Neural progenitor cell (in vitro differentiated cells): ENCODE measurements at places on chromosomes 4 and X. TPM values are rescaled to one million over a fixed set of nuclear protein-coding genes. Genes with fewer than 3 reads are reported as not detected.

GRCh38 chr4:157291071-157291470 lies 70.5 kb downstream of the GRIA2 start:
- DNase-seq: peak; percentile 14

DNA sequence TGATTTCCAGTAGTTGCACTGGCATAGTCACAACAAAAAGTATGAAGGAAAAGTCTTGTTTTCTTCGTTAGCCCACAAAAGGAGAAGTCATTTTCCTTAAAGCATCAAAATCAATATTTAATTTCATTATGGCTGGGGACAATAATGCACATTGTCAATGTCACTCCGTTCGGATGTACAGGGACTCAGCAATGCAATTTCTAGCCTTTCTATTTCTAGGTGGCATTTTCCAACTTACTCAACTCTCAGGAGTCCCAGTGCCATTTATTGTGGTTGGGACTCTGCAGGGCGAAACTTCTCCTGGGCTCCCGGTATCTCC lies 99.6 kb downstream of the CEP135 start:
- DNase-seq: no peak

DNA sequence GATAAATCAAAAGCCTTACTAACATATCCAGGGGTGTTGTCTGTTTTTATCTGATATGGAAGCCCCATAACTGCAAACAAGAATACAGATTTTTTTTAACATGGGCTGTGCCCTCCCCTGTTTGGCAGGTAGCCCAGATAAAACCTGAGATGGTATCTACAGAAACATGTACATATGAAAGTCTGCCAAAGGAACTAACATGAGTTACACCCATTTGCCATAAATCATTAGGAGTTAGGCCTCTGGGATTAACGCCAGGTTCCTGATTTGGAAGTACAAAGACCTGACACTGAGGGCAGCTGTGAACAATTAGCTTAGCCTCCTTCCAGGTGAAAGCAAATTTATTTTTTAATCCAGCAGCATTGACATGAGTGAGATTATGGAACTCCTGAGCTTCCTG lies 264.3 kb downstream of the TECRL start:
- DNase-seq: no peak

GRCh38 chr4:124918559-124919122 lies 206.1 kb upstream of the ANKRD50 start:
- no peak for DNase-seq

DNA sequence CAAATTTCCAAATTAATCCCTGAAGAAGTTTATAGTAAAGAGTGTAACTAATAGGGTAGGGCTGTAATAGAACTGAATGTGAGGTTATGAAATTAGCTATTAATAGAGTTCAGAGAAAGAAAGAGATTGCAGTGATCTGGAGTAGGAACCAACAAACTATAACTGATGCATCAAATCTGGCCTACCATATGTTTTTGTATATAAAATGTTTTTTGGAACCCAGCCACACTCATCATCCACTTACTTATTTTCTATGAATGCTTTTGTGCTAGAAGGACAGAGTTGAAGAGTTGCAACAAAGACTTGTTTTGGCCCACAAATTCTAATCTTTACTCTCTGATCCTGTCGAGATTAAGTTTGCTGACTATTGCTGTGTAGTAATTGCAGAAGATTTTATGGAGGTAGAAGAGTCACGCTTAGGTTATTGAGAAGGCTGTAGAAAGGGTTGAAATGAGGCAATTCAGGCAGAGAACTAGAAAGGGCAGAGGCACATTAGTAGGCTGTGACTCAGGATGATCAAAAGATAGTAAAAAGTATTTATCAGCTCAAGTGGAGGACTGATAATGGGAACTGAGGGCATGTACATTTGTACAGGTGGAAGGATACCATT lies 298.7 kb upstream of the EMCN start:
- DNase-seq: no peak

DNA sequence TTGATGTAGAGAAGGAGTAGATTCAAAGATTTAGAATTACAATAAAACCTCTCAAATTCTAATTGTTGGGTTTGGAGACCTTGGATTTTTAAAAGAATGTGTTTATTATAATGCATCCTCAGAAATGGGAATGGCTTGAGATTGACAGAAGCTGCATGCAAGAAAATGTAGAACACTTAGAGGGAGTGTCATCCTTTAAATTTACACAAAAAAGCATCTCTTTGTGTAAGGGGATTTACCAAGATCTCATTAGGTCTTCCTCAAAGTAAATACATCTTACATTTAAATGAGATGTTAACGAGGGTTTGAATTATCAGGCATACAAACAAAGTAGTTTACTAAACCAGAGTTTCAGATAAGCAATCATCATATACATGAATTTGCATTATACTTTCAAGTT lies 615.0 kb downstream of the FAM133A start:
- no peak for DNase-seq

Gene RP2
- 17.2 and 25.0 TPM in 2 replicates for total RNA-seq
